ENCODE measurements at places on chromosomes 5 and 9. TPM values are rescaled to one million over a fixed set of nuclear protein-coding genes. Genes with fewer than 3 reads are reported as not detected.
A peak's percentile ranks its signal among the peaks of the same experiment; 100 is the strongest.

GRCh38 chr5:37448941-37449340 is 69.8 kb downstream of the WDR70 start:
- no peak overlapping the region for H3K4me3 ChIP-seq
- no peak overlapping the region for H3K27ac ChIP-seq
- no peaks in the 10 kb centered on the region for H3K27me3 ChIP-seq
- H3K36me3 ChIP-seq, result peaks cover 16% of the 10 kb centered on the region
- no peaks in the 10 kb centered on the region for H3K4me1 ChIP-seq

- no peak overlapping the region for H3K4me3 ChIP-seq
- no peak overlapping the region for H3K27ac ChIP-seq
- H3K4me1 ChIP-seq, result no peaks in the 10 kb centered on the region
- peaks cover 20% of the 10 kb centered on the region for H3K27me3 ChIP-seq
- no peak for DNase-seq
- H3K36me3 ChIP-seq, result no peaks in the 10 kb centered on the region
Observed at GRCh38 chr9:124108216-124108615, 96.6 kb downstream of the LHX2 start.

DNA sequence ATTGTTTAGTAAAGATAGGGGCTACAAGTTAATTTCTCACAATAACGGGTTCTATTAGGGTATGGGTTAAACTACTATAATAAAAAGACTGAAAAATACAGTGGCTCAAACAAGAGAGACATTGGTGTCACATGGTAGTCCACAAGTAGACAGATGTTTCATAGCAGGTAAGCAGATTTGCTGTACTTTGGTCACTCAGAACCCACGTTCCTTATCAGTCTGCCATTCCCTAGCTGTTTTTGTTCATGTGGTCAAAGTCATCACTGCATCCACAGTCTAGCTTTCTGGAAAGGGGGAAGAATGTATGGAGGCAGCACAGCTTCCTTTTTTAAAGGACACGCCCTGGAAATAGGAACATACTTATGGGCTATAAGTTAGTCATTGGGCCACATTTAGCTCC is 73.0 kb downstream of the SLC12A2 start:
- no peak overlapping the region for H3K4me3 ChIP-seq
- no peak for DNase-seq
- H3K36me3 ChIP-seq, result peaks cover 12% of the 10 kb centered on the region
- no peak overlapping the region for H3K27ac ChIP-seq
- peaks cover 22% of the 10 kb centered on the region for H3K27me3 ChIP-seq

The ROR2 gene
- 122 TPM for total RNA-seq

GRCh38 chr5:181088289-181088688 is 42.7 kb downstream of the OR2V1 start:
- H3K27ac ChIP-seq, result no peak overlapping the region
- no peaks in the 10 kb centered on the region for H3K27me3 ChIP-seq
- H3K4me3 ChIP-seq, result no peak overlapping the region
- H3K36me3 ChIP-seq, result no peaks in the 10 kb centered on the region
- peak; percentile 81 for DNase-seq

- H3K4me1 ChIP-seq, result no peaks in the 10 kb centered on the region
- no peaks in the 10 kb centered on the region for H3K36me3 ChIP-seq
- no peak overlapping the region for H3K4me3 ChIP-seq
- H3K27ac ChIP-seq, result no peak overlapping the region
Observed at GRCh38 chr5:10317825-10318682, 10.4 kb upstream of the CMBL start.

- H3K27me3 ChIP-seq, result no peaks in the 10 kb centered on the region
- no peak overlapping the region for H3K4me3 ChIP-seq
- H3K4me1 ChIP-seq, result peaks cover 3% of the 10 kb centered on the region
- H3K27ac ChIP-seq, result no peak overlapping the region
Observed at GRCh38 chr5:72767289-72768010, 49.0 kb upstream of the TNPO1 start.

- H3K4me3 ChIP-seq, result no peak overlapping the region
- no peaks in the 10 kb centered on the region for H3K27me3 ChIP-seq
- peaks cover 4% of the 10 kb centered on the region for H3K4me1 ChIP-seq
- no peak for DNase-seq
Observed at GRCh38 chr5:139569270-139569955, 8.3 kb downstream of the UBE2D2 start.

GRCh38 chr9:114031037-114031630 is 47.0 kb downstream of the AMBP start:
- peak; percentile 27 for DNase-seq

DNA sequence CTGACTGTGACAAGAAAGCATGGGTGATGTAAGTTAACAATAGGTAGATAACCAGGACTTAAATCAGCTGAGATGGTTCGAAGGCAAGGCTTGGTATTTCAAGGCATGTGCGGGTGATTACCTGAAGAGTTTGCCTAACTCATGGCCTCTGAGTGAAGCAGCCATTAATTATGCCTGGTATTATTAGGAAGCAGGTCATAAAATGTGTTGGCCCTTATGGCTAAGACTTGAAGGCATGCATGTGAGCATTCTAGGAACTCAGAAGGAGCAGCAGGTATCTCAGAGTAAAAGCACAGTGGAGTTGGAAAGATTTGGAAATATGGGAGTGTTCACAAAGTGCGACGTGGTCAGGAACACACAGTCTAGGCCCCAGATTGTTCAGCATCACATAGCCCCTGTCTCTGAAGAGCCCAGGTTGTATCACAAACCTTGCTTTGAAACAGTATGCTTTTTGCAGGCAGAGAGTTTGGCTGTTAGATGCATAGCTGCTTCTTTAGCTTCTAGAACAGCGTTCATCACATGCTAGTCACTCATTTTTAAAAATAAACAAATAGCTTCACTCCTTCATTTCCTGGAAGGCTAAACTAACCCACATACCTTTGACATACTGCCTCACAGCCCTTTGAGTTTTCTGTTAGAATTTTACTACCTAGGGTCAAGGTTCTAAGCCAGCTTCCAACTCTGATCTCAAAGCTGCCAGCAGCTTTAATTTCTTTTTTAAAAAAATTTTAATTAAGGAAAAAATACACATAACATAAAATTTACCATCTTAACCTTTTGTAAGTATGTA is 2.1 kb downstream of the HEXB start:
- DNase-seq, result no peak
- peaks cover 15% of the 10 kb centered on the region for H3K36me3 ChIP-seq
- H3K27ac ChIP-seq, result no peak overlapping the region

DNA sequence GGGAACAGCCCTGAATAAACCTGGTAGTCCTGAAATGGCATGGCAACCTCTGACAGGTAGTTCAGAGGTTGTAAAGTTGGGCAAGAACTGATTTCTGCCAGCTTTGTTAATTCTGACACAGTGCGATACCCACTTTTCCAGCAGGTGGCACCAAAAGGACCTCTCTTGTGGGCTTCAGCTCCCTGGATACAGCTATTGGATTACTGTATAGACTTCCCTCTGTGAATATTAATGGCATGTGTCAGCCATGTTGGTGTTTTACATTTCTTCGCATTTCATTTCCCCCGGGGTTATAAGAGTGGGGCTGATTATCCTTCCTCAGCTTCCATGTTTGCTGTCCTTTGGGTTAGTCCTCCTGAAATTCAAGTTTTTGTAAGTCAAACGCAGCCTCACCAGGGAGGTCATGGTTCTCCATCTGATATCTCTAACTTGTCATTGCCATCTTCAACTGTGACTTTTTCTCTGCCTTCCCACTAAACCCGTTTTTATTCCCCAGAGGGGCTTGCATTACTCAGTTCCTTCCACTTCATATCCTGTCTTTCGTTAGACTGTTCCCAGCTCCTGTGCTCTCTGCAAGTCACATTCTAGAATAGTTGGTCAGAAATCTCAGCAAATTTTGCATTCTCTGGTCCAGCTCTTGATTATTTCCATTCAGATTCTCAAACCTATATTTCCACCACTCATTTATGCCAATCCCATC is 135.6 kb downstream of the LIFR start:
- H3K4me1 ChIP-seq, result peaks cover 5% of the 10 kb centered on the region
- no peaks in the 10 kb centered on the region for H3K36me3 ChIP-seq
- peak; percentile 86 for DNase-seq
- H3K27ac ChIP-seq, result no peak overlapping the region
- peaks cover 27% of the 10 kb centered on the region for H3K27me3 ChIP-seq

The CCDC180 gene
- total RNA-seq, result 1.4 TPM

The SPINK13 gene
- total RNA-seq, result not detected
